ENCODE measurements at places on chromosomes 5 and 9.

GRCh38 chr9:94872891-94873511 lies 146.5 kb downstream of the AOPEP start:
- DNase-seq = no peak

DNA sequence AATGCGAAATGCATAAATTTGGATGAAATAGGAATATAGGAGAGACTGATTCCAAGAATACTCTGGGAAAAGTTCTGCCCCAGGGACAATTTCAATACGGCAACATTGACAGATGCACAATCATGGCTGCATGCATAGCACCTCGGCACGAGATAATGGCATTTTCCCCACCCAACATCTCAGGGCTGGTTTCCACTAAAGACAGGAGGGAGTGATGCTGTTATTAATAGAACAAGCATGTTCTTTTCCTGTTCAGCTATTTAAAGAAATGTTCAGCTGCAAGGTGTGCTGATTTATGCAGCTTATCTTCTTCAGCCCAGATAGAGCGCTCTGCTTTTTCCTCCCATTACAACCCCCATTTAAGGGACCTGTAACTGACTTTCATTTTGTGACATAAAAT lies 740.2 kb downstream of the TLR4 start:
- DNase-seq = peak; percentile 45

DNA sequence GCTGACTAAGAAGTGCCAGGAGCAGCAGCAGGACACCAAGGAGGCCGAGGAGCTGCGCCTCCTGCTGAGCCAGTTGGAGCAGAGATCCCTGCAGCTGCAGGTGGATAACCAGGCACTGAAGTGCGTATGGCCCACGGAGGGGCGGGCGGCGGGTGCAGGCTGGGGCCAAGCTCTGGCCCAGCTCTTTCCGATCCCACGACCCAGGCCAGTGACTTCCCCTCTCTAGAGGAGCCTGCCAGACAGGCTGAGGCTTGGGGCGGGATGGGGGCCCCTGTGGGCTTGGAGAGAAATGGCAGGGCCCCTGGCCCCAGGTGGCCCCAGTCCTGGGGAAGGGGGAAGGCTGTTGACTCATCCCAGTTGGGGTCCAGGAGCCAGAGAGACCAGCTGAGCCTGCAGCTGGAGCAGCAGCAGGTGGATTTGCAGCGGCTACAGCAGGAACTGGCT lies 3.6 kb downstream of the PTRH1 start:
- no peak for DNase-seq

DNA sequence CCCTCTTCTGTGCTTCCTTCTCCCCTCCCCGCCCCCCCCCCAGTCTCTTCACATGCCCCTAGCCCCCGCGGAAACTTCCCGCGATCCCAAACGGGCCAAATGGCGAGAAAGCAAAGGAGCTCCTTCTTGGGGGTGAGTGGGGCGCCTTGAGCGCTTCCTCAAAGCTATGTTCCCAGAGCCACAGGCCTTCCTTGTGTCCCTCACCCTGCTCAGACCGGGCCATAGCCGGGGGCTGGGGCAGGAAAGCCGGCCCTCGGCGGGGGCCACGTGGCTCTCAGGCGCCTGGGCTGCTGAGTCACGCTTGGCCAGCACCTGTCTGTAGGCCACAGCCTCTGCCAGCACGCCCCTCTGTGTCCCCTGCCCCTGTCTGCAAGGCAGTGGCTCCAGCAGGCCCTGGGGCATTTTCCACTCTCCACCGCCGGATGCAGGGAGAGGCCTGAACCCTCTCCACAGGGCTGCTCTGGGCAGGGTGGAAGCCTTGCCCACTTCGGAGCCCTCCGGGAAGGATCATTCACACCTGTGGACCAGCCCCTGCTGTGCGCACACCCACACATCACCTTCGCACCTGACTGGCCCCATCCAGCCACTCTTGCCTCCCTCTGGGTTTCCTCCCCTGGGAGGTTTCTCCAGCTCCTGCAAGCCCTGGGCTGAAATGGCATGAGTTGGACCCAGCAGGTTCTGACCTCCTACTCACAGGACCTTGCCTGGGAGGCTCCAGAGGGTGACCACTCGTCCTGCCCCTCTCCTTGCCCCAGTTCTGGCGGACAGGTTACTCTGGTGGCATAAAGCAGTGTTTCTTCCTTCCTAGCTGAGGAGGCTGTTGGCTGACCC lies 1.2 kb upstream of the SQSTM1 start:
- peak; percentile 72 for DNase-seq

DNA sequence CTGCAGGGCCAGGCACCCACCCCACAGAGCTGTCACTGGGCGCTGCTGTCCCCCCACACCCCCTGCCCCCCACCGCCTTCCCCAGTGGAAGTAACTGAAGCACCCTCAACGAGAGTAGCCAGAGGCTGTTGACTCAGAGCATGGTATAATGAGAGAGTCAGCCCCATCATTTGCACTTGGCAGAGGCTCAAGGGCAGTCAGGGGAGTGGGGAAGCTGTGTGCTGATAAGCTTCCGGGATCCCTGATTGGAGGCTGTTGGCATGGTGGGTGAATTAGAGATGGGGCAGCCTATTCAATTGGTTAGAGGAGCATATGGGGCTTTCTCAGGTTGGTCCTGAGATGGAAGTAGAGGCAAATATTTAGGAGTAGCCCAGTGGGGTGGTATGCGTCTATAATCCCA lies 77.1 kb upstream of the GOLM1 start:
- DNase-seq = no peak

DNA sequence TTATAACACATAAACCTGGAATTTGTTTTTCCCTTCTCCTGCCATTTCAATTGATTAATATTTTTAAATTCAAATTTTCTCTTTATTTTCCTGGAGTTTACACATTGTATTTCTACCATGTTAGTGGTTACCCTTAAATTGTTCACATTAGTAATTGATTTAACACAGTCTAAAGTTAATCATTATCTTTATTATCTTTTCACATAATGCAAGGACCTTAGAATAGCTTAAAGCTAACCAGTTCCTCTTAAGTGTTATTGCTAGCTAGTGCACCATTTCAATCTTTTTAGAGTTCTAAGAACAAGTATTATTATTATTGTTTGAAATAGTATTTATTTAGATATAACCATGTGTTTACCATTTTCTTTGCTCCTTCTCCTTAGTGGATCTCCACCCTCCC lies 251.2 kb upstream of the FBXL7 start:
- DNase-seq = no peak

DNA sequence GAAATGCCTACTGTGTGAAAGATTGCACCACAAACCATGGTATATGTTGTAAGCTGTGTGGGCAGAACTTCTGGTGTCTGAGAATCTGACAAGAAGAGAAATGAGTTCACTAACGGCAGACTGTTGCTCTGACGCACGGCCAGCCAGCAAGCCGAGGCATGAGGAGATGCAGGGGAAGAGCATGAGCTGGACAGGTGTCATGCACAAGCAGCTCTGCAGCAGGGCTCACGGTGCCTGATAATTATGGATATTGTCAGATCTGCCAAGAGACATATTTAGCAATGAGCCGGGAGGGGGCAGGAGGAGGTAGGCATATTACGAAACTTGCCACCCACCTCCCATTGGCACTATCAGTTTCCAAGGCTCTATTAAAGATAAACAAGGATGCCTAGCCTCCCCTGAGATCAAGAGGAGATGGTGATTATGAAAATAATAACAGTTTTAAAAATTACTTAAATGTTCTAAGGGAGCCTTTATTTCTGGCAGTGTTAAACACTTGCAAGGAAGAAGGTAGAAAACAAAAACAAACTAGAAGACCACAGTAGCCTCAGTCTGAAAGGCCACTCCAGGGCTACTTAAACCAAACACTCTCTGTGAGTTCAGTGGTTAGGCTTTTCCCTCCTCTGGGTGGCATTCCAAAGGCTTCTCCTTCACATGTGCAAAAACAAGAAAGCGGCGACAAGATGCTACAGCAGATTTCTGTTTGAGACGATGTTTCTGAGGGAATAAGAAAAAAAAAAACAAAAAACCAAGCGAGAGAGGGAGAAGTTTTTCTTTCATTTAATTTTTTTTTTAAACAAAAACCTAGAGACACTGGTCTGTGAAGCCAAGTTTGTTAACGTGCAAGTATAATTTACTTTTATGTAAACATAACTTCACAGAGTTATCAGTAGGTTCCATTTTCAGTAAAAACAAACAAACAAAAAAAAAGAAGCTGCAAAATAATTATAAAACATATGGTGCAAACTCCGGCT lies 339.5 kb downstream of the BNC2 start:
- DNase-seq = no peak

DNA sequence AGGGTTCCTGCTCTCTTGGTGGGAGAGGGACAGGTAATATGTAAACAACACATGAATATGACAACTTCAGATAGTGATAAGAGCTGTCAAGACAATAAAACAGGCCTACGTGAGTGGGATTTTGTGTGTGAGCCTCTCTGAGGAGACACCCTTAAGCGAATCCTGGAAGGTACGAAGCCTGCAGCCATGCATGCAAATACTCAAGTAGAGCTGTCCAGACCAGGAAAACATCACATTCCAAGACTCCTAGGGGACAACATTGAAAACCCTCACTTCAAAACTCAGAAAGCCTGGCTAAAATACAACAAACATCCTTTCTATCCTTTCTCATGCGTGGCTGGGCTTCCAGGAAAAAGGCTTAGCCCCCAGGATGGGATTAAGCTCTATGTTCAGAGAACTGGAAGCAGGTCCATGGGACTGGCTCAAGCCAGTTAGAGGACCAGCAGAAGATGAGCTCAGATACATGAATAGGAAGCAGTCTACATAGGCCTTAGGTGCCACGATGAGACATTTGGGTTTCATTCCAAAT lies 124.8 kb upstream of the IQGAP2 start:
- DNase-seq = no peak

DNA sequence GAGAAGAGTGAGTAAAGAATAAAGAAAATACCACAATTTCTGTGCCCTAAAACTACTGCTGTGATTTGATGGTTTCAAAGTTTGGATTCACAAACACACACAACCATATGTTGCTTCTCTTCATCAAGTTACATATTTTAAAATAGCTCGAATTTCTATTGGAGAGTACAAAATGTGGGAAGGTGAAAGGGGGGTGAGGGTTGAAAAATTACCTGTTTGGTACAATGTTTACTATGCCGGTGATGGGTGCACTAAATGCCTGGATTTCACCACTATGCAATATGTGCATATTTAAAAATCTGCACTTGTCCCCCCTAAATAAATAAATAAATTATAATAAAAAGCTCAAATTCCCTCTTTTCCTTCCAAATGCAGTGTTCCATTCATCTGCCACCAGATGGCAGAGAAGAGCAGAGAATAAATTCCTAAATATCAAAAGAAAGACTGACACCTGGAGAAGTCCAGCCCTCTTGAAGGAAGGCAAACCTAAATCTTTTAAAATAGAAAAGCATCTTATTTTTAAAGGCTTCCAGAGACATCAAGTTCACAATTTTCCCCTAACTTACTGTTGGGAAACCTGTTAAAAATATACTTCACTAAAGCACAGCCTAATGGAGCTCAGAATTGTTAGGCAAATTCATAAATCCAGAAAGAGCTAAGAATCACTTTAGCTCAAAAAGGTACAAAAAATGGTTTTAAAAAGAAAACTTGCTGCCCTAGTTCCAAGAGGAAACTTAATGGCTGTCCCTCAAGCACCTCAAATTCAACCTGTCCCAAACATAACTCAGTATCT lies 24.8 kb upstream of the HNRNPA0 start:
- DNase-seq = peak; percentile 44

DNA sequence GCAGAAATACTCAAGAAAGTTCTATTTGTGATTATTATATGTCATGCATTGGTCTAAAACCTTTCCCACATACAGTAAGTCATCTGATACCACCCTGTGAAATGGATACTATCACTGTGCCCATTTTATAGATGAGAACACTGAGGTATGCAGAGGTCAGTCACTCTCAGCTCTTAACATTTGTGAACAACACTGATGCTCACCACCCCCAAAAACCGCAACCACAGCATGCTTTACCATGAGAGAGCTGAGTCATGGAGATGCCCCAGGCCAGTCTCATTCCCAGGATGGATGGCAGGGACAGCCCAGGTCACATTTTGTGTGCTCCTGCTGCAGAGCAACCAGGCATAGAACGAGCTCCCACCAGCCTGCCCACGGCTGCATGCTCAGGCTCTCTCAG lies 53.5 kb upstream of the IRX1 start:
- no peak for DNase-seq

- DNase-seq = peak; percentile 60
These were observed 316.6 kb downstream of the AGTPBP1 start for GRCh38 chr9:85425153-85425611.

DNA sequence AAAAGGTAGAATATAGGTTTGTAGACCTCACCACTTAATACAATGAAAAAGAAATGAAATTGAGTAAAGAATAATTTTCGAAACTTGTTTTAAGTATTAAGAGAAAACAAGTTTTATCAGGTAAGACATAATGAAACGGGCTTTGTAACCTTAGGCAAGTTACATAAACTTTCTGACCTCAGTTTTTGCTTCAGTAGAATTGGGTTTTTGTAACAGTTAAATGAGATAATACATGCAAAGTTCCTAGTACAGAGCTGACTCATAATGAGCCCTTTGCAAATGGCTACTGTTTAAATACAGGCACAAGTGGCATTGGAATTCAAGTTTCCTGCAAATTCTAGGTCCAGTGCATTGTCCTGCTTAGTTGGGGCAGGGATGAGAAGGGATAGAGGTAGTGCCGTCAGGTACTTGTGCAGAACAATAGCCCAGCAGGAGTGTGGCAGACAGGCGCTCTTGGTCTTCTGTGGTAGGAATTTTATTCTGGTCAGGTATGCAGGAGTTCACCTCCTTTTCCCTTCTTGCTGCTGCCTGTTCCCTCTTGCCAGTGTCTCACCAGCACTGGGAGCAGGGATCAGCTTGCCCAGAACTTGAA lies 203.8 kb downstream of the PBX3 start:
- no peak for DNase-seq

DNA sequence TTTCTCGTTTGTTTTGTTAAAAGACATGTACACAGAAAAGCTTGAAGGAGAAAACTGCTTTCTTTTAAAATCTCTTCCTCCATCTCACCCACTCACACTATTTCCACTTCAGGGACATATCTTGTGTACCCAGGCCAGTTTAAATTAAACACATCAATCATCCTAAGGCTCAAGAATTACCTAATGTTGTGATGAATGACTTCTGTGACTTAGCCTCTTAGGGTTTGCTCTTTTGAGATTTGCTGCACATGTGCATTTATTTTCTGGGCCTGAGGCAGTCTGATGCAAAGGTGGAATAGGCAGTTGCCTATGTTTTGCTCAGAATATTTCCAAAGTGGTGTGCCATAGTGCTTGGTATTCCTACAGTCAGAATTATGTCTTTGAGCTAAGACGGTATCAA lies 439.9 kb upstream of the CHD1 start:
- no peak for DNase-seq
